ENCODE measurements at places on chromosomes 5 and 9.

DNA sequence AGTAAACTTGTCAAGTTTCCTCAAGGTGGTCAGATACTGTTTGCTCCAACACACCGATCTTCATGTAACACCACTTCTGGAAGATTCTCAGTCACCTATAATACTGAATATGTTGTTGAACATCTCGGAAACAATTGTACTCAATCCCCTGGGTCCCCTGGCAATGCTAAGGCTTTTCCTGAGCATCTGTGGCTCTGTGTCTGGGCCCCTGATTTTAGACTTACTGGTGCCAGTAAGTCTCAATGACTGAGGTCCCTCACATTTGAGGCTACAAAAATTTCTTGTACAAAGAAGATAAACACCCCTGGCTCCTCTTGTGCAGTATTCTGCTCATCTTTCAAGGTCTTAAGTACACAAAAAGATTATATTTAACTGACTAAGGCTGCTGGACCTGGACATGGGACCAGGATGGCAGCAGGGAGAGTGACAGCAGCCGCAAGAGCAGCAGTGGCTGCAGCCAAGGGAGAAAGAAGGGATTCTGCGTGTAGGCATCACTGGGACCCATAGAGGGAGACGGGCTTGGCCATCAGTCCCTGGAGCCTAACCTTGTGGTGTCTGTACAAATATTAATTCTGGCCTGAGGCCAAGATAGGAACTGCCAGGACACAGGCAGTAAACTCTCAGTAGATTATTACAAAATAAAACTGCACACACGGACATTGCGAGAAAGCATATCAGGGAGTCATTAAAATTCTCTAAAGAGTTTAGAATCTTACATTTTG, 49.0 kb upstream of the TNPO1 start:
- DNase-seq: no peak

DNA sequence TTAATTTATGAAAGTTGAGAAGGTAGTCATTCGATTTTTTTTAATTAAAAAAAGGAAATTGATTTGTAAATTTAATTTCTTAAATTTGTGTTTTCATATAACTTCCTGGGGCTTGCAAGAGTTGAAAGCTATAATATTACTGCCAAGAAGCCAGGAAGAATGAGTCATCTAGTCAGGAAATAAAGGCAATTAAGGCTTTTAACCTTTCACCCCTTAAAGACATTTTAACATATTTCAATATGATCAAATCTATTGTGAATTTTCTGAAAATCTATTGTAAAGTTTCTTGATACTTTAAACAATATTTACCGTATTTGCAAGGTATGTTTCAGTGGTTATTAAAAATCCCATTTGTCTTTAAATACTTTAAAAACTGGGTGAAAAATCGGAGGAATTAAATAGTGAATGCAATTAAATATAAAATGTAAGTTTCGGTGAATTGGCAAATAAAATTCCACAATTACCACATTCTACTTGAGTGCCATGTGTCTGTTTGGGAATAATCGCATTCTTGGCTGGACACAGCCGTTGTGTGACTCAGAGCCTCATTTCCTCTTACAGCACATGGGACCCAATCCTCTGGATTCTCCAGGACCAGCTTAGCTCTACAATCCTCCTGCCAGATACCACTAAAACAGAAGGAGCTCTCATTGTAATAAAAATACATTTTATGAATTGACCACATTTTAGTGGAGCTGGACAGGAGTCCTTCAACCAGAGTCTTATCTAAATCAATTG, 310.7 kb downstream of the HCN1 start:
- no peak for DNase-seq

DNA sequence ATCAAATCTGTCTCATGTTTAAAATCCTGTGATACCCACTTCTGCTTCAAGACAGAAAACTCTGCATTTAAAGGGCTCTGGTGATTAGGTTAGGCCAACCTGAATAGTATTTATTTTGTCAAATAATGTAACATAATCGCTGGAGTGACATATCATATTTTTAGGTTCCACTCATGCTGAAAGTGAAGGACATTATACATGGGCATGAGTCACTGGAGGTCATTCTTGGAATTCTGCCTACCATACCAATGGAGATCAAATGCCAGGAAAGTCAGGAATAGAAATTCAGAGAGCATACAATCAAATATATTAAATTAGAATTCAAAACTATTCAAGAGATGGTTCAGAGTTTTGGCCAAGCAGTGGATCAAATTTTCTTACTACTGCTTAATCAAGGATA, 97.1 kb upstream of the PRSS3 start:
- no peak for DNase-seq

- no peak for DNase-seq
These were observed 75.2 kb downstream of the AOPEP start for GRCh38 chr9:94801681-94802080.
